ENCODE measurements at places on chromosomes 7 and 10.

DNA sequence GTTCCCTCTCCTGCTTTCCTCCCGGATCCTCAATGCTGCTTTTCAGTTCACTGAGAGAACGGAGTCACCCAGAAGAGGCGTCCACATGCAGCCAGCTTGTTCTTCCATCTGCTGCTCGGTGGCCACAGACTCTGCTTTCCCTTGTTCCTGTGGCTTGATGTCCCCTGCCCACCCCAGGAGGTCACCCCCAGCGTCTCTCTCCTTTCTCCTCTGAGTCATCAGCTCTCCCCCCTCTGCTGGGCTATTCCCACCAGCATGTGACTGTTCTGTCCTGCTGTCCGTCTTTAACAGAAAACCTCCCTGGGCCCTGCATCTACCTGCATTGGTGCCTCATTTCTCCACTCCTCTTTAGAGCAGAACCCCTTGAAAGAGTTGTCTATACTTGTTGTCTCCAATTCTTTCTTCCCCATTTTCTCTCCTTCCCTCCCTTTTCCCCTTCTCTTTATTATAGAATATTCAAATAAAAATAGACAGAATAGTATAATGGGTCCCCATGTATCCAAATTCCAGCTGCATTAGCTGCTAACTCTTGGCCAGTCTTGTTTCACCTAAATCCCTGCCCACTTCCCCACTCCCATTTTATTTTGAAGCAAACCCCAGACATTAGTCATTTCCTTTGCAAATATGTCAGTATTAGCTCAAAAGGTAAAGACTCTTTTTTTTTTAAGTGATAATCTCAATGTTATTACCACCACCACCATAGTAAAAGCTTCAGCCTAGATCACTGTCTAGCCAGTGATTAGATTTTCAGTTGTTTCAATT is 4.1 kb downstream of the ZNF282 start:
- DNase-seq = no peak

DNA sequence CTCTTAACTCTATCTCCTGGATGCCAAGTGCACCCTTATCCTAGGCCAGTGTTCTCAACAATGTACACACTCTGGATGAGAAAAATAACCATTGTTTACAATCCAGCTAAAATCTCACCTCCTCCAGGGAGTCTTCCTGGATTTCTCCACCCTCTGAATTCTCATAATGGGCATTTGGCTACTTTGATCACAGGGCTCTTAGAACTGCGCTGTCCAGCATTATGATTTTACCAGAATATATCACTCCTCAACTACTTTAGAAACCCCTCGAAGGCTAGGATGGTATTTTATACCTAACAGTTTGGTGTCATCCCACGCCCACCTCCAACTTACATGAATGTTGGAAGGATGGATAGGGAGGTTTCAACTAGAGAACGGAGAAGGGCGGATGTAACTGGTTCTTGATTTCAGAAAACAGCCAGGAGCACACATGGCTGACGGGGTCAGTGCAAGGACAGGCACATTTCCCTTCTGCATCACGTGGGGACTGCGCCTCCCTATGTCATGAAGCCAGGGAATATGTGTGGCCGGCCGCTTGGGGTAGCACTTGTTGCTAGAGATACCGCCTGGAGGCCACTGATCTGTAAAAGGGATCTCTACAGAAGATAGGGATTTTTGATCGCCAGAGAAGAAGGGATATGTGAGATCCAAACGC is 1.2 kb upstream of the ATP6V0E2 start:
- DNase-seq = peak; percentile 60

GRCh38 chr7:144403649-144404061 is at the start of gene NOBOX:
NOBOX (minus strand) TSS chr7:144403693.
- DNase-seq = no peak

DNA sequence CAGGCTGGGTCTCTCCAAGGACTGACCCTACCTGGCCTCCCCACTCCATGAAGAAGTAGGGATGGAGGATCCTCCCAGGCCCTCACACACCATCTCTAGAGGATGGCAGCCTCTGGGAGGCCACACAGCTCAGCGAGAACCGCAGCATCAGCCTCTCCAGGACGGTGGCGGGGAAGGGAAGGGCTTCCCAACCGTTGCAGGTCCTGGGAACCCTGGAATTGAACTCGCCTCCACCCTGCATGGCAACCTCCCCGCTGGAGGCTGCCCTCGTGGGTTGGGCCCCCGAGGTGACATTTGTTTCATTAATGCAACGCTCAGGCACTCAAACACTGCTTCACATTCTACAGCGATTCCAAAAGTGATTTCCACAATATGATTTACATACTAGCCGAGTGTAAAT is 58.5 kb downstream of the EBF3 start:
- DNase-seq = no peak

DNA sequence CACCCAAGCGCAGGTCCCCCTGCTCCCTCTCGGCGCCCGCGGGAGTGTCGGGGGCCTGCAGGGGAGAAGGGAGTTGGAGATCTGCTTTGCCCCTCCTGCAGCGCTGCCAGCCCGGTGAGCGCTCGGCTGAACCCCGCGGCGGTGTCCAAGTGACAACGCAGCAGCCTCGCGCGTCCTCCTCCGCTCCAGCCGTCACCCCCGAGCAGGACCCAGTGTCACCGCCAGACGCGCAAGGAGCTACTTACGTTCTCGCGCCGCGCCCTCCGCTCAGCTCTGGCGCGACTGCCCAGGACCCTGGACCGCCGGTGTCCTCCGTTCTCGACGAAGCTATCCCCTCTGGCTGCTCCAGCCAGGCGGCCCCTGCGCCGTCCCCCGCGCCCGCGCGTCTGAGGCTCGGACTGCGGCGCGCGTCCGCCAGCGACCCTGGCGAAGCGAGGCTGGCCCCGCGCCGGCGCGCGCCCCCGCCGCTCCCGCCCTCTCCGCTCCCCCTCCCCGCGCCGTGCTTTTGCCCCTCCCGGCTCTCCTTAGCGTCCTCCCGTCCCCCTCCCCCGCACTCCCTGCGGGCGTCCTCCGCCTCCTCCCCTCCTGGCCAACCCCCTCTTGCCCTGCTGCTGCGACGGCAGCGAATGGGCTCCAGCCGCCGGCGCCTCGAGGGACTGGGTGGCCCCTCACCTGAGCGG is at the start of gene NRCAM:
Gene NRCAM (minus strand): TSS at position 439 of the 680 bp plus-strand sequence. CDS start 216,372 bp downstream, outside the sequence.
- DNase-seq = peak; percentile 31
